ENCODE measurements at places on chromosomes 16 and 17.

- DNase-seq, result no peak
Measured at GRCh38 chr17:3954976-3955672, 9.1 kb downstream of the ATP2A3 start.

- no peak for DNase-seq
Measured at GRCh38 chr16:73965591-73965990, 331.0 kb upstream of the PSMD7 start.

- DNase-seq, result no peak
Measured at GRCh38 chr16:2598723-2599122, 60.9 kb downstream of the PDPK1 start.

DNA sequence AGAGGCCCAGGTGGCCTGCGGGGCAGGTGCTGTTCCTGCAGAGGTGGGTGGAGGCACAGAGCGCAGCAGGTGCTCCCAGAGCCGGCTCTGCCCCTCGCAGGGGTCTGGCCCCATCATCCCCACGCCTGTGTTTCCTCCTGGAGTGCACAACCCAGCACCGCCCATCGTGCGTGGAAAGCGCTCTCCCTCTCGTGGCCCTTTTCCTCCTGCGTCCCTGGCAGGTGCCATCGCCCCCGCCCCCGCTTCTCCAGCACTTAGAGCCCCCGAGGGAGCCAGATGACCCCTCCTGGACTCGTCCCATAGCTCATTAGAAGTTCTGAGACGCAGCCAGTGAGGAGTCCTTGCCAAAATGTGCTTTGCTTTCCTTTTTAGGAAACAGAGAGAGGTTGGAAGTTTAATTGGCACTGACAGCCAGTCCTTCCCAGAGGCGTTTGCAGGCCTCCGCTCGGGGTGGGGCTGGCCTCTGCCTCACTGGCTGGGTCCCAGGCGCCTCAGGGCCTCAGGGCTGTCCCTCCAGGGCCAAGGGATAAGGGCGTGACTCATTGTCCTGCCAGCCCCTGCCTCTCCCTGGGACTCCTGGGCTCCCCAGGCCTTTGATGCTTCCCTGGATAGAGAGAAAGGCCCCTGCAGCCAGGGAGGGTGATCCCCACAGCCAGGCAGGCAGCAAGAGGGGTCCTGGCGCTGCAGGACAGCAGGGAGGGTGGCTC is 32.2 kb upstream of the CHMP6 start:
- DNase-seq, result peak; percentile 89

- DNase-seq, result no peak
Measured at GRCh38 chr16:78794581-78795250, 695.3 kb downstream of the WWOX start.

GRCh38 chr17:16918443-16918842 is 53.5 kb downstream of the TNFRSF13B start:
- no peak for DNase-seq

DNA sequence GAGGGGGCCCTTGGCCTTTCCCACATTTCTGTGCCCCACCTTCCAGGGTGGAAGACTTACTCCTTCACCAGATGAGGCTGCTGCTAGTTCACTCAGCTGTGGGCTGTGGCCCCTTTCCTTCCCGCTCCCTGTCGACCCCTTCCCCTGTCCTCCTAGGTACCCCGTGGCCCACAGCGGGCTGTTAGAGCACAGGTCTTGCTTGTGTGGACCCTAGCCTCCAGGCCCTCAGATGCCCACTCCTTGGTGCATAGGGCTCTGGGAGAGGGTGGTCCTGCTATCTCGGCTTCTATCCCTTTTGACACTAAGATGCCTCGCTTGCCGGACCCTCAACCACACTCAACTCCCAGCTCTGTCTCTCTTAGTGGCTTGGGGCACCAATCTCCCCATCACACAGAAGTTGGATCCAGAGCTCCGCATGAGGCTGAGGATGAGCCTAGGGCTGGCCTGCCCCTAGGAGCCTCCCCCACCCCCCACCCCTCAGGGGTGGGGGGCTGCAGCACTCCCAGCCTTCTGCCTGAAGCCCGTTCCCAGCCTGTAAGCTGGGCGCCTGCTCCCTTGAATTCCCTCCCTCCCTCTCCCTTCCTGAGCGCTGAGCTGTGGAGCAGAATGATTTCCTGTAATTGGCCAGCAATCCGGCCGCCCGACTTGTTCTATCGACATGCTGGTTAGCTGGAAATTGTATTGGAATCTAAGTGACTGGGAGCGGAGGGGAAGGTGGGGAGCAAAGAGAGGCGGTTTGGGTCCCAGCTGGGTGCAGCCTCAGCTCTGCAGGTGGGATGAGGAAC is 30.9 kb downstream of the DCAKD start:
- no peak for DNase-seq

DNA sequence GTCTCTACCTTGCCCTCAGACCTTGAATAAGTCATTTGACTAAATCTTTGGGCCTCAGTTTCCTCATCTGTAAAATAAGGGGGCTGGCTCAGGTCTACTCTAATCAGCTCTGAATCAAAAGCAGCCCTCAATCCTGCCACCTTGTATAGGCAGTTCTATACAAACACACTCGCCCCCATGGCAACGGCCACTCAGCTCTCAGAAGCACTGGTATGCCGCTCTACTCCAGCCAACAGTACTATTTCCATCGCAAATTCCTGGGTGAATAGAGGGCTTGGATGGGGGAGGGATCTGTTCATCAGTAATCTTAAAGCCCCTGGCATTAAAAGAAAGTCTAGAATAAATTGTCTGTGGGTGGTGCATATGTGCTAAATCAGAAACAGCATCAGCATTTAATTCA is 21.2 kb upstream of the TAOK1 start:
- DNase-seq, result peak; percentile 28

DNA sequence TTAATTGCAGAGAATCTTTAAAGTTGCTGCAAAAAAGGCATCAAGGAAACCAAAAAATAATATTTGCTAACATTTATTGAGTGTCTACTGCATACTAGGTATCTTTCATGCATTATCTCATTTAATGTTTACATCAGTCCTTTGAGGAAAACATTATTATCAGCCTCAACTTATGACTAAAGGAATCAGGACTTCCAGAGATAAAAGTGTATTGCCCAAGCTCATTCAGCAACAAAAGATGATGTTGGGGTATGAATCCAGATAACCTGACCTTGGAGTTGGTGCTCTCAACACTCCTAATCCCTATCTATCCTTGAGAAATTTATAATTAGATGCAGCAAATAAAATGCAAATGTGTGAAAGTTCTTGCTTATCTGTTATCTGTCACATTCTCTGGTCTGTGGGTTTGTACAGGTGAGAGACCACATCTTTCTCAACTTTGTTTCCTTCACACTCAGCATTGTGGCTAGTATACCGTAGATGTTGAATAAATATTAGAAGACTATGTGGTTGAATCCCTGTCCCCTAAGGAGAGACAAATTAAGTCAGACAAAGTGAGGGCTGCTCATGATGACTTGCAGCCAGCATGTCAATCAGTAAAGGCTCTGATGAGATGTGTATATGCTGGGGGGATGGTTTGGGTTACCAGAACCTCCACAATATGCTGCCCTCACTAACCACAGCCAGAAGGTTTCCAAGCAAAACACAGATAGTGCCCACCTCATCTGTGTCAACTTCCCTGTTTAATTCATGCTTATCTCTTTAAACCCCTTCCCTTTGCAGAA is 82.6 kb downstream of the NOG start:
- no peak for DNase-seq

DNA sequence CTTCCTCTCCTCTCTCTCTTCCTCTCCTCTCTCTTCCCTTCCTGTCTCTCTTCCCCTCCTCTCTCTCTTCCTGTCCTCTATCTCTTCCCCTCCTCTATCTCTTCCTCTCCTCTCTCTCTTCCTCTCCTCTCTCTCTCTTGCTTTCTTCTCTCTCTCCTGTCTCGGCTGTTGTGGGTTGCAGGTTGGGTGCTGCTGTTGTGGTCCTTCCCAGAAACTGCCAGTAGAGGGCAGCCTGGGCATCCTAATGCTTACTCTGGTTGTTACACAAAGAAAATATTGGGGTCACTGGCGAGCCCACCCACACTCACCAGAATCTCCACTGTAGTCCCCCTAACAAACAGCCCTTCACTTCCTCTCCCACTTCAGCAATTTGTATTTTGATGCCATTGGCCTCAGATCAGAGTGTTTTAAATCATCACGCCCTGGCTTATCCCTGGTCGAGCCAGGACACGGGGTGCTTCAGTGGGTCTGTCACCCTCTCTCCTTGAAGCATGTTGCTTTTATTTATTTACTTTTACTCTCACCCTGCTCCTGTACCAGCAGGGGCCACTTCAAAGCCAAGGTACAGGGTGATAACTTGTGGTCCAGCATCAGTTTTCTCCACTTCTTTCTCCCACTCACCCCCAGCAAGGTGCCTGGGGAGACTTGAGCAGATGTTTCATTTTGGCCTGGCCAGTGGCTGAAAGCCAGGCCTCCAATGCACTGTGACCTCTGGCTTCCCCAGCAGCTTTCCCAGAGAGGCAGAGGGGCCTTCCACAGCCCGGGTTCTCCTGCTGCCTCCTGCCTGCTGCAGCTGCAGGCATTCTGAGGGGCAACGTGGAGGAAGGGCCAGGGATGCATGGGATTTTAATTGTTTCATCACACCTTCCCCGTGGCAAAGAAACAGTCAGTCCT is 4.7 kb upstream of the MMP15 start:
- DNase-seq, result peak; percentile 69

GRCh38 chr16:79848719-79849118 is 248.2 kb upstream of the MAF start:
- DNase-seq, result no peak

DNA sequence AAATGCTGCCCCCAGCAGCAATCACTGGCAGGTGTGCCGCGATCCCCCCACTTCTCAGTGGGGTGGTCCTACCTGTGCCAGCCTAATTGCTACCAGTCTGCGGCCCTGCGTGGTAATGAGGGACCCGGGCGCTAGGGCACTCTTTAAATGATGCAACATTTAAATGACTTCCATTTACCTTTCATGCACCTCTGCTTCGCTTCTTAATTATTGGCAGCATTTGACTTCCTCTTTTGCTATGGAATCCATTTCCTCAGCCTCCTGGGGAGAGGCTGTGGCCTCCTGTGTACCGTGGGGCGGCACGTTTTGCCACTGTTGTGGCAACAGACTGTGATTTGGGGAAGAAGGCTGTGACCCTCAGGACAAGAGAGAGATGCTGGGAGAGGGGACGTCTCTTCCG is 86.1 kb downstream of the RPA1 start:
- DNase-seq, result no peak

- no peak for DNase-seq
Measured at GRCh38 chr17:21252289-21252795, 868 bp downstream of the NATD1 start.

GRCh38 chr16:89556750-89557689 is 3.5 kb upstream of the RPL13 start:
- DNase-seq, result peak; percentile 90

GRCh38 chr17:46000757-46001156 is 1.7 kb downstream of the STH start:
- DNase-seq, result no peak

DNA sequence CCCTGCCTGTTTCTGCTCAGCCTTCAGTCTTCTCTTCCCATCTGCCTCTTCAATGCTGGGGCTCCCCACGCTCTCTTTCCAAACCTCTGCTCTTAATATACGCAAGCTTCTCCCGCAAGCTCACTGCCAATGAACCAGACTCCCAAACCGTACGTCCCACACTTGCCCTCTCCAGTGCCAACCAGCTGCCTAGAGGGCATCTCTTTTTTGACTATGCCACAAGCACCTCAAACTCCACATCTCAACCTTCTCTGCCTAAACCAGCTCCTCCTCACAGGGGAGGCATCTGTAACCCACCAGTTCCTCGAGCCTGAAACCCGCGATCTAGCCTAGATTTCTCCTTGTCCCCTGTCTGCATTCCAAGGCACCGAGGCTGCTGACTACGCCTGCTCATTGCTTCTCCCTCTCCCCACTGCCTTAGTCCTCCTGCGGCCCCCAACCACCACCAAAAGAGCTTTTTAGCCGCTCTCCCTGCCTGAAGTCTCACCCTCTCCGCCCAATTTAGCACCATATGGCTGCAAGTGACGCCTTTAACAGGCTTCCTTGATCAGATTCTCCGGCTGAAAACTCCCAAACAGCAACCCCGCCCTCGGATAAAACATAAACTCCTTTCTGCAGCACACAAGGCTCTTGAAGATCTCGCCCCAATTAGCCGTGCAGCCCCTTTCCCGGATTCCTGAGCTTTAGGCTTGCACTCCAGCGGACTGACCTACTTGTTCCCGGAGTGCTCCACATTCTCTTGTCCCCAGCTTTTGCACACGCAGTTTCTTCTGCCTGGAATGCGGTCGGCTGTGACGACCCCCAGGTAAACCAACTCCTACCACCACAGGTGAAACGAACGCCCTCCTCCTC is 1.5 kb downstream of the GGA2 start:
- DNase-seq, result no peak

DNA sequence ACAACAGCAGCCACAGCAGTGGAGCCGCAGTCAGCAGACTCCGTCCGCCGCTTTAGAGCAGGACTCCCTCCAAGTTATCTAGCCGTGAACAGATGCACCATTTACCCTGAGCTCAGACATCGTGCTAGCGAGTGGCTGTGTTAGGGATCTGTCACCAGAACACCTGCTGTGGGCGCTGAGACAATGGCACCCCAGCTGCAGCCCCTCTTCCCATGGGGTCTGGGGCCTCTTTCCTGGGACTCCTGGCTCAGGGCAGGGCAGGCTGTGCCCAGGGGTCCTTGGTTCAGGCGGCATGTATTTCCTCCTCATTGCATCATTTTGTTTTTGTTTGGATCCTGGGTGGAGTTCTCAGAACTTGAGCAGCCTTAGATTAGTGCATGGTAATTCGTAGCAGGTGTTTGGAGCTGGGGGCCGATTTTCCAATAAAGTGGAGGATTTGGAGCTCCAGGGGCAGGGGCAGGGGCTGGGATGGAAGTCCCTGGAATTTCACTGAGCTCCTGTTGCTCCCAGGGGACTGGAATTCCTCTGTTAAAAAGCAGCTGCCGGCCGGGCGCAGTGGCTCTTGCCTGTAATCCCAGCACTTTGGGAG is 23.4 kb downstream of the NMRAL1 start:
- no peak for DNase-seq

DNA sequence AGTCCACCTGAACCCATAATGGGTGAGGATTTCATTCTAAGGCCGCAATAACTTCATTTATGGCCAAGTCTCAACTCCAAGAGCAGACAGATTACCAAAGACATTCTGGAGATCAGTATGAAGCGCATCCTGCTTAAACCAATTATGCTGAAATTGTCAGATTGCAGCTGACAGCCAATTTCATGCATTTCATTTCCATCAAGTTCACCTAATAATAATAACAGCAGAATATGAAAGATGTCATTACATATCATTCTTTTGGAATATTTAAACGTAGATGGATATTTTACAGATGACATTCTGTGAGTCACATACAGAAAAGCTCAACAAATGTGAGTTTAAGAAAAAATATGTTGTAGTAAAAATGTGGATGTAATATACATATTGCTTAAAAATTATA is 54.9 kb upstream of the NACA2 start:
- no peak for DNase-seq

DNA sequence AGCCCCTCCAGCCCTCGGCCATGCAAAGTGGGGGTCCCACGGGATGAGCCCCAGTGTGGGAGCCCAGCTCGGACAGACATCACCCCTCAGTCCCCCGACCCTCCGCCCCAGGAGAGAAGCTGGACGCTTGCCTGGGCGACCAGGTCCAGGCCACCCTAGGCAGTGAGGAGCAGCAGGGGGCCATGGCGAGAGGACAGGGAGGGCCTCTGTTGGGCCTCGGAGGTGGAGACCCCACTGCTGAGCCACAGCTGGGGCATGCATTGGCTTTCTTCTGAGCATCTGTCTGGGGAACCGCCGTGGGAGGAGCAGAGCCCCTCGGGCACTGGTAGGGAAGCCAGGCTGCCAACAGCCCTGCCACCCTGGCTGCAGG is 13.0 kb downstream of the ACTG1 start:
- DNase-seq, result no peak
